Activated CD4-positive, alpha-beta memory T cell treated with anti-CD3 and anti-CD28 coated beads, Interleukin-2, amount 10 ng/mL, durations not matched to agents 7 days and 5 days (primary cell): ENCODE measurements at places on chromosomes 7 and 10.

DNA sequence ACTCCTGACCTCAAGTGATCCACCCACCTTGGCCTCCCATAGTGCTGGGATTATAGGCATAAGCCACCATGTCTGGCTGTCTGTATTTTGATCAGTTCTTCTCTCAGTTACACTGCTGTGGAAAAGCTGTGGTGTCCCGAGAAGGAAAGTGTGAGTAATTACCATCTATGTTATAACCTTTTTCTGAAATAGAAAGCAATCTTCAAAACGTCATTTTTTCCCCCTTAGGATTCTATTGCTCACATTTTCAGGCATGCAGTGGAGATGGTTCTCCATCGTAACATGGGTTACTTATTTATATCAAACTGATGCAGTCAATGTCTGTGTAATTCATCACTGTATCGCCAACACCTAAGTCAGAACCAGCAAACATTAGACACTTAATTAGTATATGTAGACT, 103.5 kb upstream of the FAM3C start:
- no peak overlapping the region for H3K4me3 ChIP-seq
- H3K27me3 ChIP-seq: peaks cover 2% of the 10 kb centered on the region
- H3K4me1 ChIP-seq: peaks cover 17% of the 10 kb centered on the region
- H3K36me3 ChIP-seq: peaks cover 3% of the 10 kb centered on the region

DNA sequence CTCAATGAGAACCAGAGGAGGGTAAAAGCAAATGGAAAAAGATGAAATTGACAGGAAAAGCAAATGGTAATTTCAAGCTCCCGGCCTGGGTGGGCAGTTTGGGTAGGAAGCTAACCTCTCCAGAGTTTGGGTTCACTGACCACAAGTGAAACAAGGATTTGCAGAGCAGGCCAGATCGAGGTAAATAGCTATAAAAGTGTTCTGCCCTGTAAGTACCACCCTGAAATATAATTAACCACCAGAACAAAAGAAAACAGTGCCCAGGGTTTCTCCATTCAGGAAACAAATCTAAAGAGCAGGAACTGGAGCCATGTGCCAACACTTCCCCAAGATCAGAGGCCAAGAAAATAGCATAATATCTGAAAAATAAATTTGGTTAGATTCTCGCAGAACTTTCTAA, 276.7 kb upstream of the MEOX2 start:
- H3K4me3 ChIP-seq: no peak overlapping the region
- H3K27ac ChIP-seq: no peak overlapping the region
- H3K36me3 ChIP-seq: no peaks in the 10 kb centered on the region
- no peaks in the 10 kb centered on the region for H3K4me1 ChIP-seq

GRCh38 chr10:97850446-97850845, 803 bp downstream of the GOLGA7B start:
- H3K4me3 ChIP-seq: peak overlapping the region; percentile 84
- peaks cover 45% of the 10 kb centered on the region for H3K4me1 ChIP-seq
- no peaks in the 10 kb centered on the region for H3K27me3 ChIP-seq

DNA sequence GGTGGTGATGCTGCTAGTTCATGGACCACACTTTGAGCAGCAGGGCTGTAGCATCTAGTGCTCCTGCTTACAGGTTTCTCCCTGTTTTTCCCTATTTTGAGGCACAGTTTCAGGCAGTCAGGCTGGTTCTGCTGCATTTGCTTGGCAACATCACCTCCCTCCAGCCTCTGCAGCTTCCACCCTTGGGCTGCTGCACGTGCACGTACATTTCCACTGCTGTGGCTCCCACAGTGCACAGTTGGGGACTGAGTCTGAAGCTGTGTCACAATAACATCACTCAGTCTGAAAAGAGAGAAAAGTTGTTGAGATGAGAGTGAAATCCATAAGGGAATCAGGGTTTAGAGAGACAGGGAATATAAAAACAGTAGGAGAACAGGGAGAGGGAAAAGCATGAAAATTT, 230.7 kb upstream of the FZD1 start:
- H3K27me3 ChIP-seq: no peaks in the 10 kb centered on the region
- H3K27ac ChIP-seq: no peak overlapping the region
- no peaks in the 10 kb centered on the region for H3K4me1 ChIP-seq
- DNase-seq: no peak
- no peak overlapping the region for H3K4me3 ChIP-seq
- no peaks in the 10 kb centered on the region for H3K36me3 ChIP-seq

GRCh38 chr10:113323985-113324384, 228.9 kb upstream of the HABP2 start:
- H3K27me3 ChIP-seq: peaks cover 9% of the 10 kb centered on the region
- peaks cover 4% of the 10 kb centered on the region for H3K4me1 ChIP-seq
- no peak for DNase-seq
- no peak overlapping the region for H3K27ac ChIP-seq
- no peaks in the 10 kb centered on the region for H3K36me3 ChIP-seq
- no peak overlapping the region for H3K4me3 ChIP-seq

DNA sequence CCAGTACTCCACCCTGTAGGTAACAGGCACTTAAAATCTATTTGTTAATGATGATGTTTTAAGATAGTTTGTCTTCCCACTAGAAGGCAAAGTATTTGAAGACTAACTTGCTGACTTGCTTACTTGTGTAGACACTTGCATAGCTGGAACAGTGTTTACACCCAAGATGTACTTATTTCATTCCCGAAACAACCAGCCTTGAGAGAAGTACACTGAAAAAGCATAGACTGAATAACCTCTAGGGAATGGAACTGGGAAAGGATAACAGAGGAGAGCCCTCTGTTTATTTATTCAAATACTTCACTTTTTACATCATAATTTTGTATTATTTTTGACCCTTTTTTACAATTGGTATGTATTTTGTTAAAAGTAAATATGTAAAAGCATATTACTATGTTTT, 33.1 kb upstream of the TMEM26 start:
- DNase-seq: no peak
- H3K4me1 ChIP-seq: no peaks in the 10 kb centered on the region
- H3K27ac ChIP-seq: no peak overlapping the region

DNA sequence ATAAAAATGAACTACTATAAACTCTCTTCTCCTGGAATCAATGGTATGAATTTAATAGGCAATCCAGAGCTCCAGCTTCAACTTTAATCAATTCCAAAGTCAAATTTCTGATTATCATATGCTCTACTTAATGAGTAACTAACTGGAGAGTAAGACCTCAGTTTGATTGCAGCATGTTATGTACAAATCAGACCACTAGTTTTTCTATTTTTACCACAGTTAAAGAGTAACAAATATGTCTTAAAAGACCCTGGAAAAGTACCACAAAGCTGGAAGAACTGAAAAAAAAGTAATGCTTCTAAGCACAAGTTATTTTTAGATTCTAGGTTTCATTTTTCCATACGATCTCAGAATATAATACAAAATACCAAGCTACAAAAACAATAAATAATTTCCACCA, 56.0 kb upstream of the TNKS2 start:
- H3K4me3 ChIP-seq: no peak overlapping the region
- no peaks in the 10 kb centered on the region for H3K36me3 ChIP-seq
- no peak overlapping the region for H3K27ac ChIP-seq

- no peak overlapping the region for H3K4me3 ChIP-seq
- no peaks in the 10 kb centered on the region for H3K4me1 ChIP-seq
- no peaks in the 10 kb centered on the region for H3K27me3 ChIP-seq
- H3K36me3 ChIP-seq: no peaks in the 10 kb centered on the region
- H3K27ac ChIP-seq: no peak overlapping the region
- no peak for DNase-seq
Measured at GRCh38 chr7:42192851-42193461, 44.1 kb downstream of the GLI3 start.

DNA sequence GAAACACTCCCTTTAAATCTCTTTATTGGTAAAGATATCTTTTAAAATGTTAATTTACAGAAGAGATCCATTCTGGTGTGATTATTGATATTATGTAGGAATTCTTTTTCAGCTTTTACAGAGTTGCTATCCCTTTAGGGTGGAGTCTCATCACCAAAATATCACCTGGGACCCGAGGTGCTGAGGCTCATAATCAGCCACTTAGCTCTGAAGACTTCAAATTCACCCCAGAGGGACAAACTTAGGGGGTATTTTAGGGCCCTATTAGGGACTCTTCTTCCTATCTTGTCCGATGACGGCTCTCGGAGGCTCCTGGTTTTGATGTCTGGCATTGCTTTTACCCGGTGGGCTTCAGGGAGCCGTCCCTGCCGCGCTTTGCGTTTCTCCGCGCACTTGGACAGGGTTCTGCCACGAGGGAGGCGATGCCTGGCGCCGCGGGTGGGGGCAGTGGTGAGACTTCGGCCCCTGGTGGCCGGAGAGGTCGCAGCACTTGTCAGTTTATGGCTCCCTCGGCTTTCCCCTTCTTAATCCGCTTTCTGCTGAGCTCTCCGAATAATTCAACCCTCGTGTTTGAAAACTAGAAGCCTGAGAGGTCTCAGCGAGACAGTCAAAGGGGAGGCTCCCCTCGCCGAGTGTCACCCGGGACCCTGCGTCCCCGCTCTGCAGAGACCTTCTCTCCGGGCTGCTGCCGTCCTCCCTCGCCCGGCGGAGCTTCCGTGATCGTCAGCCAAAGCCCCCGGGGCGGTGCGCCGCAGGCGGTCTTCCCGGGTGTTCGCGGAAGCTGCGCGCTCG, 27.8 kb downstream of the RBM20 start:
- no peaks in the 10 kb centered on the region for H3K36me3 ChIP-seq
- DNase-seq: peak; percentile 71
- peak overlapping the region; percentile 74 for H3K4me3 ChIP-seq
- H3K4me1 ChIP-seq: peaks cover 5% of the 10 kb centered on the region
- peaks cover 25% of the 10 kb centered on the region for H3K27me3 ChIP-seq

DNA sequence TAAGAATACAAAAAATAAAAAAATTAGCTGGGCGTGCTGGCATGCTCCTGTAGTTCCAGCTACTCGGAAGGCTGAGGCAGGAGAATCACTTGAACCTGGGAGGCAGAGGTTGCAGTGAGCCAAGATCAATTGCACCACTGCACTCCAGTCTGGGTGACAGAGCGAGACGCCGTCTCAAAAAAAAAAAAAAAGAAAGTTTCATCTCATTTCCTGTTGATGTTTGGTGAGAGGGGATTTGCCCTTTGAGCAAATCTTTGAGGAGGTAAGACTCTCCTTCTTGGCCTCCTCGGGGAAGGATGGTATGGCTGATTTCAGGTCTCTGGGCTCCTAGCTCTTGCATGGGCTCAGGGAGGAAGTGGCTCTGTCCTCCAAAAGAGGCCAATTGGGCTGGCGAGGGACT, 3.6 kb upstream of the GRID2IP start:
- peak overlapping the region; percentile 64 for H3K27ac ChIP-seq
- H3K27me3 ChIP-seq: no peaks in the 10 kb centered on the region
- H3K36me3 ChIP-seq: no peaks in the 10 kb centered on the region
- no peak overlapping the region for H3K4me3 ChIP-seq

DNA sequence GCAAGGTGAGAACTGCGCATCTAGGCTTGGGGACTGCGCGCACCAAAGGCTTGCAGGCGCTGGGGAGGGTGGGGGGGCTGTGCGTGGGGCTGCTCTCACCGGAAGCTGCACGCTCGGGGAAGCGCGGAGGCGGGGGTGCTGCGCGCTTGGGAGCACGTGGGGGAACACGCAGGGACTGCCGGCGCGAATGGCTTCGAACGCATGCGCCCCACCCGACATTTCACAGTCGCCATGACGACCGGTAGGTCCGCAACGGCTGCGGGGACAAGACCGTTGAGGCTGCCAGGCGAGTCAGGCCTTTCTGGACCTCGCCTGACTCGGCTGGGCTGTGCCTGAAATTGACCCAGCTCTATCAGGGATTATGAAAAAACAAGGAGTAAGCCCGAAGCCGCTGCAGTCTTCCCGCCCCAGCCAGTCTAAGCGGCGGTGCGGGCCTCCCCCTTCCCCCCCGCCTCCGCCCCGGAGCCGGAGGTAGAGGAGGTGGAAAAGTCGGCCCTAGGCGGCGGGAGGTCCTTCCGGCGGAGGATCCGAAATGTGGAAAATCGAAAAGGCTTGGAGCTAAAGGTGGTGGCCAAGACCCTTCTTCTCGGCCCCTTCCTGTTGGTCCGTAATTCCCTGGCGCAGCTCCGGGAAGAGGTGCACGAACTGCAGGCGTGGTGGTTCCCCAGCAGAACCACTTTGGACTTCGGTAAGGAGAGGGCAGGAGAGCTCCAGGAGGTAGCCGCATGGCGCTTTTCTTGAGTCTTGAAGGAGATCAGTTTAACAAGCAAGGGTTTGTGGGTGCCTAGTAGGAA, 34.9 kb upstream of the STEAP1 start:
- H3K27me3 ChIP-seq: peaks cover 36% of the 10 kb centered on the region
- H3K36me3 ChIP-seq: no peaks in the 10 kb centered on the region
- no peak for DNase-seq
- H3K4me1 ChIP-seq: peaks cover 6% of the 10 kb centered on the region
- peak overlapping the region; percentile 32 for H3K4me3 ChIP-seq

GRCh38 chr10:96401036-96401435, 42.2 kb upstream of the OPALIN start:
- no peak overlapping the region for H3K4me3 ChIP-seq
- DNase-seq: no peak
- no peaks in the 10 kb centered on the region for H3K36me3 ChIP-seq
- peaks cover 43% of the 10 kb centered on the region for H3K27me3 ChIP-seq
- no peaks in the 10 kb centered on the region for H3K4me1 ChIP-seq
- no peak overlapping the region for H3K27ac ChIP-seq

DNA sequence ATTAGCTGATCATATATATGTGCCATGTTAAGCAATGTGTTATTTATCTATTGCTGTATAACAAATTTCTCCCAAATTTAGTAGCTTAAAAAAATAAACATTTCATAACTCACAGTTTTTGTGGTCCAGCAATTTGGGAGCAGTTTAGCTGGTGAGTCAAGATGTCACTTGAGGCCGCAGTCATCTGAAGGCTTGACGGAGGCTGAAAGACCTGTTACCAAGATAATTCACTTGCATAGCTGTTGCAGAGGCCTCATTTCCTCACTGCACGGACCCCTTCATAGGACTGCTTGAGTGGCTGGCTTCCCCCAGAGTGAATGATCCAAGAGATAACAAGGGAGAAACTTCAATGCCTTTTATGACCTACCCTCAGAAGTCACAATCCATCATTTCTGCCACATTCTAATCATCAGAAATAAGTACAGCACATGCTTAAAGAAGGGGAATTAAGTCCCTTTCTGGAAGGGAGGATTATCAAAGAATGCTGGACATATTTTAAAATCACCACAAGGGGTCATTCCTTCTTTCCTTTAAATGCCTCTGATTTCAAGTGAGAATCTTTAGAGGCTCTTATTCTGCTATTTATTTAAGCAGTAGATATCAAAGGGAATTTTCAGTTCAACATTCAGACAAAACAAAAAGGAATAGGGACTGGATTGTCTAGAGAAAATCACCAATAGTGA, 10.5 kb upstream of the SRPK2 start:
- no peaks in the 10 kb centered on the region for H3K27me3 ChIP-seq
- no peak for DNase-seq
- H3K4me1 ChIP-seq: peaks cover 4% of the 10 kb centered on the region
- no peaks in the 10 kb centered on the region for H3K36me3 ChIP-seq
- H3K27ac ChIP-seq: no peak overlapping the region
